Fibroblast of lung (primary cell): ENCODE measurements at places on chromosomes 4 and X. TPM values are rescaled to one million over a fixed set of nuclear protein-coding genes. Genes with fewer than 3 reads are reported as not detected.

DNA sequence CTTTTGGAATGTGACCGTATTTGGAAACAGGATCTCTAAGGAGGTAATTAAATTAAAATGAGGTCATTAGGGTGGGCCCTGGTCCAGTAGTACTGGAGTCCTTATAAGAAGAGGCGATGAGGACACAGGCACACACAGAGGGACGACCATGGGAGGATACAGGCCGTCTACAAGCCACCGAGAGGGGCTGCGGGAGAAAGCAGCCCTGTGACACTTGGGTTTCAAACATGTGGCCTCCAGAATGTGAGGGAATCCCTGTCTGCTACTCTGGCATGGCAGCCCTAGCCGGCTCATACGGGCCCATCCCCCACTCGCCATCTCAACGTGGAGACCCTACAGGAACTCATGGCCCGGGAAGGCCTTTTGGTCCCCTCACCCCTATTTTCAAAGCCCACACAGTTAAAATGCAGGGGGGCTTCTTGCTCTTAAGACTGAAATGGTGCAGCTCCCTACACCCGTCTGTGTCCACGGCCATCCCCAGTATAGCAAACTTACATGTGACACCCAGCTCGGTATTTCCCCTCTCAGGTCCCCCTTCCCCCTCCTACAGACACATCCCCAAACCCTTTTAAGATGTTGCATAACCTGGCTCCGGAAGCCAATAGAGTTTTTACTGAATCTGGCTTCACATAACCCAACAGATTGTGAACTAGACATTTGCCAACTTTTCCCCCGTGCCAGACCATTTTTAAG, 124.1 kb upstream of the TBL1X start:
- H3K27me3 ChIP-seq: no peaks in the 10 kb centered on the region
- H3K4me3 ChIP-seq: no peak overlapping the region
- H3K4me1 ChIP-seq: peaks cover 9% of the 10 kb centered on the region

- H3K27me3 ChIP-seq: no peaks in the 10 kb centered on the region
- H3K36me3 ChIP-seq: no peaks in the 10 kb centered on the region
- H3K27ac ChIP-seq: no peak overlapping the region
- H3K4me1 ChIP-seq: no peaks in the 10 kb centered on the region
- DNase-seq: peak; percentile 20
- no peak overlapping the region for H3K4me3 ChIP-seq
Observed at GRCh38 chrX:67636532-67636931, 92.7 kb downstream of the AR start.

The CLGN gene
- 3.4 and 11.2 TPM in 2 replicates for polyA plus RNA-seq

- peaks cover 1% of the 10 kb centered on the region for H3K36me3 ChIP-seq
- no peak overlapping the region for H3K4me3 ChIP-seq
- peak; percentile 55 for DNase-seq
- H3K27me3 ChIP-seq: no peaks in the 10 kb centered on the region
- H3K27ac ChIP-seq: no peak overlapping the region
Observed at GRCh38 chr4:152815078-152815477, 35.3 kb downstream of the ARFIP1 start.

GRCh38 chrX:11724122-11725017, 33.7 kb upstream of the MSL3 start:
- H3K4me3 ChIP-seq: no peak overlapping the region
- no peak overlapping the region for H3K27ac ChIP-seq
- peak; percentile 19 for DNase-seq
- H3K36me3 ChIP-seq: no peaks in the 10 kb centered on the region

The MTMR8 gene
- polyA plus RNA-seq: 0.07 and 0.34 TPM in 2 replicates

GRCh38 chrX:28969126-28969525, 381.9 kb downstream of the IL1RAPL1 start:
- H3K27me3 ChIP-seq: no peaks in the 10 kb centered on the region
- H3K4me1 ChIP-seq: no peaks in the 10 kb centered on the region
- H3K27ac ChIP-seq: no peak overlapping the region
- H3K4me3 ChIP-seq: no peak overlapping the region
- DNase-seq: peak; percentile 26

DNA sequence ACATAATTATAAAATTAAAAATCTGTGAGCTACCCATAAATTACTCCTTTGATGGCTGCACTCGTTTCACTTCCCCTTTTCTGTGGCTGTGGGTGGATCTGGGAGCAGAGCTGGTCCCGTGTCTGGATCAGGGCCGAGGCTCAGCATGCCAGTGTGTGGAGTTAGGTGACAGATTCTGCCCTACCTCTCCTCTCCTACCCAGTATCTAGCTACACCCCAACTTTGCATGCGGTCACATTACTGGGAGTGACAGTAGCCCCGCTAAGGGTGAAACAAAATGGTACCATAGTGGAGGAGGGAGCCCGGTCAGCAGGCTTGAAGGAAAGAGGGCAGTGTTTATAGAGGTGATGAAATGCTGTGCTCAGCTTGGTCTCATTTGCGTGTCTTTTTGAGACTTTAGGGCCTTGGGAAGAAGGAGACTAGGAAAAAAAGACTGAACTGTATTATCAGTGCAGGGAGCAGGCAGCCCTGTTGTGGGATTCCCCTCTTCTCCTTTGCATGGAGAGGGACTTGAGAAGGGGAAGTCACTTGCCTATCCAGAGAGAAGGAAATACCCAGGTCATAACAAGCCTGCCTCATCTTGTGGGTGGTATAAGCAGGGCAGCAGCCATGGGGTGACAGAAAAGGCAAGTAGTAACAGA, 48.4 kb downstream of the ARHGAP10 start:
- H3K27me3 ChIP-seq: no peaks in the 10 kb centered on the region
- no peaks in the 10 kb centered on the region for H3K36me3 ChIP-seq
- no peak for DNase-seq

The GPAT3 gene
- 2.6 and 11.2 TPM in 2 replicates for polyA plus RNA-seq
